ENCODE measurements at places on chromosomes 5 and 9.

DNA sequence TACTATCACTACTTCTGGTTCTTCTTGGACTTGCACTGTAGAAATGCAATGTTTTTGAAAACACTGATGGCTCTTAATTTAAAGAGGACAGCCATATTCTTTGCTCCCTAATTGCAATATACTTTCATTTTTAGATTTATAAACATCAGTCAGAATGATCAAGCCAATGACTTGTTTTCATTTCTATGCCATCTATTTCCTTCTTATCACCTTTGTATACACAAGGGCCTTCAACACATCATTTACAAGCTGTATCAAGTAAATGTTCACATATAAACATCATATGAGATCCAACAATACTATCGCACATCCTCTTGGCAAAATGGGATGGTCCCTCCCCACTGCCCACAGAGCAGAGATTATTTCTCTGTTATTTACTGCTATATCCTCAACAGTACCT lies 24.9 kb downstream of the AUH start:
- no peaks in the 10 kb centered on the region for H3K27me3 ChIP-seq
- H3K4me3 ChIP-seq: no peak overlapping the region
- no peak for DNase-seq
- peaks cover 2% of the 10 kb centered on the region for H3K4me1 ChIP-seq
- peaks cover 25% of the 10 kb centered on the region for H3K36me3 ChIP-seq

- H3K4me1 ChIP-seq: peaks cover 2% of the 10 kb centered on the region
- H3K36me3 ChIP-seq: no peaks in the 10 kb centered on the region
- H3K4me3 ChIP-seq: no peak overlapping the region
- H3K27ac ChIP-seq: no peak overlapping the region
- no peaks in the 10 kb centered on the region for H3K27me3 ChIP-seq
Measured at GRCh38 chr5:125227333-125228095, 481.1 kb upstream of the ZNF608 start.

DNA sequence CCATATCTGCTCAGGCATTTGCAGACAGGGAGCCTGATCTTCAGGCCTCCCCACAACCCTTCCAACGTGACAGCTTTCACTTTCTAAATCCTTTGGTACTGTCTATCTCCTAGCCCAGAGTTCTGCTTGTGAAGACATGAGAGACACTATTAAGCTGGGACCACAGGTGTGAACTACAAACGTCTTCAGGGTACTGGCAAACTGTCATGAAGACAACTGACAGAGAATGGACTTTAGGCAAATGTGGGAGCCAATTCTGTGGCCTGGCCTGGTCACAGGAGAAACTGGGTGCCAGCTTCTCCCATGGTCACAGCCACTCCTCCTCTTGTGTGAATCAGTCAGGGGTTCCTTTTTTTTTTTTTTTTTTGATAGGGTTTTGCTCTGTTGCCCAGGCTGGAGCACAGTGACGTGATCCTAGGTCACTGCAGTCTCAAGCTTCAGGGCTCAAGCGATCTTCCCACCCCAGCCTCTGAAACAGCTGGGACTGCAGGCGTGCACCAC lies 10.4 kb downstream of the TRIM14 start:
- no peak for DNase-seq
- H3K36me3 ChIP-seq: no peaks in the 10 kb centered on the region
- no peak overlapping the region for H3K27ac ChIP-seq
- no peaks in the 10 kb centered on the region for H3K4me1 ChIP-seq

DNA sequence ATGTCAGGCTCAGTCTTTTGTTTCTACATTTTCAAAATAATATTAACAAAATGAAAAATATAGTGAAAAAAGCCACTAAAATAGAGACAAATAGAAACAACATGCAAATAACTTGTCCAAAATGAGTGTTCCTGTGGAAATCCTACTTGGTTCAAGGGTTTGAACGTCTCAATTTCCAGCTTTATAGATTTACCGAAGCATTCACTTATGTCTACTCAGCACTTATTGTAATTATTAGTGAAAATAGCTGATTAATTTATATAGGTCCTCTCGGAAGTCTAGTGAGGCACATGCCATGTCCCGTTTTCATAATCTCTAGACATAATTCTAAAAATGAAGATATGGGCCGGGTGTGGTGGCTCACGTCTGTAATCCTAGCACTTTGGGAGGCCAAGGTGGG lies 99.9 kb upstream of the NFIB start:
- H3K4me3 ChIP-seq: no peak overlapping the region
- peaks cover 4% of the 10 kb centered on the region for H3K4me1 ChIP-seq
- DNase-seq: no peak
- H3K27ac ChIP-seq: no peak overlapping the region

GRCh38 chr9:81848472-81848871 lies 79.8 kb upstream of the SPATA31D4 start:
- peaks cover 2% of the 10 kb centered on the region for H3K4me1 ChIP-seq
- no peak overlapping the region for H3K4me3 ChIP-seq
- H3K27ac ChIP-seq: no peak overlapping the region
- H3K36me3 ChIP-seq: no peaks in the 10 kb centered on the region
- H3K27me3 ChIP-seq: no peaks in the 10 kb centered on the region

DNA sequence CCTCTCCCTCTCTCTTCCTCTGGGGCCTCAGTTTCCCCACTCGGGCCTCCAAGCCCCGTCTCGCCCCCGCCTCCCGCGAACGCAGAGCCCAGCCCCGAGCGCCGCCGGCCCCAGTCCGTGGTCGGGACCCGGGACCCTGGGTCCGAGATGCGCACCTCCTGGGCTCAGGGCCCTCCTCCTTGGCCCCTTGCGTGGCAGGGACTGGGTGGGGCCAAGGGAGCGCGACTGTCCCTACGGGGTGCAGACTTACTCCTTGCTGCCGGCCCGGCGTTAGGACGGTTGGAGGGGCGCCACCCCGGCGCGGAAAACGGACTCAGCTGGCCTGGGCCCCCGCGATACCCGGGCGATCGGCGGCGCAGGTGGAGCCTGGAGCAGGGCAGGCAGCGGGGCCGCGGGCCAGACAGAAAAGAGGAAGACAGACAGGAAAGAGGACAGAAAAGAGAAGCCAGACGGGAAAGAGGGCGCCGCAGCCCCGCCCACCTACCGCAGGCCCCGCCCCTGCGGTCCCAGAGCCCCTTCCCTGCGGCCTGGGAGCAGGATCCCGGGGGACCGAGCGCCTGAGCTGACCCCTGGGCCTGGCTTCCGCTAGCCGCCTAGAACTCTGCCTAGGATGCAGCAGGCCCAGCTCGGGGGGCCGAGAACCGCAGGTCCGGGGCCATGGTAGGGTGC lies at the start of gene GBGT1:
GBGT1 (minus strand) TSS at position 411 of the 669 bp plus-strand sequence. CDS start 1,502 bp downstream, outside the sequence.
- peaks cover 58% of the 10 kb centered on the region for H3K27me3 ChIP-seq
- peak within 1 kb of the TSS; percentile 85 for H3K4me3 ChIP-seq
- H3K4me1 ChIP-seq: peaks cover 9% of the 10 kb centered on the region

DNA sequence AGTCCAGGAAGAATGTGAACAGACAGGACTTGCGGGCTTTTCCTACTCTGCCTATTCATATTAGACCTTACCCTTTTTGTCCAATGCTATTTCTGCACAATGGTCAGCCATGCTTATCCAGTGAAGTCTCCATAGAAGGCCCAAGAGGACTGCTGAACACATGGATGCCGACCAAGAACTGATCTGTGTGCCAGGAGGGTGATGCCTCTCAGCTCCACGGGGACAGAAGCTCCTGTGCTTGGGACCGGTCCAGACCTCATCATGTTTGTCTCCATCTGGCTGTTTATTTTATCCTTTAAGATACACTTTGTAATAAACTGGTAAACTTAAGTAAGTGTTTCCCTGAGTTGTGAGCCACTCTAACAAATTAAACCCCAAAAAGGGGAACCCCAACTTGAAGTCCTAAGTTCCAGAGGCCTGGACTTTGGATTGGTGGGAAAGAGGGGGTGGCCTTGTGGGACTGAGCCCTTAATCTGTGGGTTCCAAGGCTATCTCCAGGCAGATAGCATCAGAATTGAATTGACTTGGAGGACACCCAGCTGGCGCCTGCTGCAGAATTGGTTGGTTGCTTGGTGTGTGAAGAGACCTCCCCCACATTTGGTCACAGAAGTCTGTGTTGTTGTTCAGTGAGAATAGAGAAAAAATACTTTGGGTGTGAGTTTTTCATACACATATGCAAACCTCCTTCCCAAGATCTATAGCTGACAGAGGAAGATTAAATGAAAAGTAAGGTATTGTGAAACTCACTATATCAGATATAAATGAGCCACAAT lies 57.9 kb upstream of the ANKH start:
- H3K36me3 ChIP-seq: no peaks in the 10 kb centered on the region
- peaks cover 2% of the 10 kb centered on the region for H3K4me1 ChIP-seq
- no peak overlapping the region for H3K27ac ChIP-seq
- H3K4me3 ChIP-seq: no peak overlapping the region

DNA sequence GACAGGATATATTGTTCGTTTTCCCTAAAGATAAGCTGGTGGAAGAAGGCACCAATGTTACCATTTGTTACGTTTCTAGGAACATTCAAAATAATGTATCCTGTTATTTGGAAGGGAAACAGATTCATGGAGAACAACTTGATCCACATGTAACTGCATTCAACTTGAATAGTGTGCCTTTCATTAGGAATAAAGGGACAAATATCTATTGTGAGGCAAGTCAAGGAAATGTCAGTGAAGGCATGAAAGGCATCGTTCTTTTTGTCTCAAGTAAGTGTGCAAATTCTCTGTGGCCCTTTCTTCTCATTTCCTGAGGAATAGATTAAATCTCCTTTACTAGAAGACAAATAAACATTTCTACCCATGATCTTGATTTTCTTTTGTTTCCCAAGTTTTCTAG lies 38.0 kb downstream of the OSMR start:
- H3K27ac ChIP-seq: no peak overlapping the region
- no peaks in the 10 kb centered on the region for H3K36me3 ChIP-seq
- H3K4me1 ChIP-seq: peaks cover 19% of the 10 kb centered on the region

DNA sequence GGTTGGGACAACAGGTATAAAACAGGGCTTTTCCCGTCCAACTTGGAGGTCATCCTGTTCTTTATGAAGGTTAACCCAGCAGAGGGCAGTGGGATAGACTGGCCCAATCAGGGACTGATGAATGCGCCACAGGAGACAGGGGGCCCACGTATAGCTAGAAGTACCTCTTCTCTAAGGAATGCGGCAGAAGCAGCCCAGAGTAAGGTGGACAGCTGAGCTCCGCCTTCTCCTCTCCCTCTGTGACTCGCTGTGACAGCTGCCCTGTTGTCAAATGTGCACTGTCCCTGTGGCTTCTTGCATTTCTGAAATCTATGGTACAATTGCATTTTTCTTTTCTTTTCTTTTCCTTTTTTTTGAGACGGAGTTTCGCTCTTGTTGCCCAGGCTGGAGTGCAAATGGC lies 306.6 kb downstream of the FBXL7 start:
- no peaks in the 10 kb centered on the region for H3K4me1 ChIP-seq
- H3K27me3 ChIP-seq: no peaks in the 10 kb centered on the region
- no peak overlapping the region for H3K4me3 ChIP-seq
- no peaks in the 10 kb centered on the region for H3K36me3 ChIP-seq

DNA sequence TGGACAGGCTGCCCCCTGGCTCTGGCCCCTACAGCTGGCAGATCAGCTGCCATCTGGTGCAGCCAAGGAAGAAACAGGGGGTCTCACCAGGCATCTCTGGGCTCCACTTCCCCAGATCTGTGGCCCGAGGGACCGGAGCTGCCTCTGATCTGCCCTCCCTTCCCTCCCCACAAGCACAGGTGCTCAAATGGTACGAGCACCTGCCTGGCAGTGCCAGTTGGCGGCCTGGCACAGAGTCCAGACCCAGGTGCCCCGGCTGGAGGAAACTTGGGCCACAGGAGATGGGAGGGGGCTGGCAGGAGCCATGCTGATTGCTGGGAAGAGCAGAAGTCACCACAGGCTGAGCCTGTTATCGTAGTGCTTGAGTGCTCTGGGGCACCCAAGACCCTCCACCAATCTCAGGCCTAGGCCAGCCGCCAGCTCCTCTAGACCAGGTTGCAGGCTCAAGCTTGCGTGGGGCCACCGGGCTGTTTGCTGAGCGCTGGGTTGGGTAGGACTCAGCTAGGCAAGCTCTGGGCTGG lies 5.0 kb upstream of the CAMK2A start:
- H3K4me1 ChIP-seq: peaks cover 24% of the 10 kb centered on the region
- H3K36me3 ChIP-seq: no peaks in the 10 kb centered on the region
- no peaks in the 10 kb centered on the region for H3K27me3 ChIP-seq
- H3K27ac ChIP-seq: no peak overlapping the region

GRCh38 chr5:113846941-113847340 lies 333.4 kb downstream of the YTHDC2 start:
- no peak overlapping the region for H3K27ac ChIP-seq
- no peaks in the 10 kb centered on the region for H3K4me1 ChIP-seq
- H3K36me3 ChIP-seq: no peaks in the 10 kb centered on the region
- H3K4me3 ChIP-seq: no peak overlapping the region
- no peaks in the 10 kb centered on the region for H3K27me3 ChIP-seq

DNA sequence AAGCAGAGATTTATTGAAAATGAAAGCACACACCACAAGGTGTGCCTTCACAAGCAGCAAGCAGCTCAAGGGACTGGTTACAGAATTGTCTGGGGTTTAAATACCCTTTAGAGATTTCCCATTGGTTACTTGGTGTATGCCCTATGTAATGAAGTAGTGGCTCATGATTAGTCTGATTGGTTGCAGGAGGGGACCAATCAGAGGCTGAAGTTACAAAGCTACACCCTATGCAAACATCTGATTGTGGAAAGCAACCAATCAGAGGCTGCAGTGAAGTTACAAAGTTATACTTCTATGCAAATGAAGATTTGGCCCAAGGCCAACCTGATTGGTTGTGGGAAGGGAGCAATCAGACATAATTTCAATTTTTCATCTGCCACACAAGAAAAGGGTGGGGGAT lies 119.9 kb downstream of the C9orf152 start:
- DNase-seq: no peak
- no peak overlapping the region for H3K4me3 ChIP-seq
- H3K4me1 ChIP-seq: no peaks in the 10 kb centered on the region
- H3K36me3 ChIP-seq: peaks cover 41% of the 10 kb centered on the region

- H3K36me3 ChIP-seq: no peaks in the 10 kb centered on the region
- H3K4me3 ChIP-seq: no peak overlapping the region
- H3K4me1 ChIP-seq: no peaks in the 10 kb centered on the region
Measured at GRCh38 chr5:90338712-90339372, 70.7 kb downstream of the CETN3 start.

DNA sequence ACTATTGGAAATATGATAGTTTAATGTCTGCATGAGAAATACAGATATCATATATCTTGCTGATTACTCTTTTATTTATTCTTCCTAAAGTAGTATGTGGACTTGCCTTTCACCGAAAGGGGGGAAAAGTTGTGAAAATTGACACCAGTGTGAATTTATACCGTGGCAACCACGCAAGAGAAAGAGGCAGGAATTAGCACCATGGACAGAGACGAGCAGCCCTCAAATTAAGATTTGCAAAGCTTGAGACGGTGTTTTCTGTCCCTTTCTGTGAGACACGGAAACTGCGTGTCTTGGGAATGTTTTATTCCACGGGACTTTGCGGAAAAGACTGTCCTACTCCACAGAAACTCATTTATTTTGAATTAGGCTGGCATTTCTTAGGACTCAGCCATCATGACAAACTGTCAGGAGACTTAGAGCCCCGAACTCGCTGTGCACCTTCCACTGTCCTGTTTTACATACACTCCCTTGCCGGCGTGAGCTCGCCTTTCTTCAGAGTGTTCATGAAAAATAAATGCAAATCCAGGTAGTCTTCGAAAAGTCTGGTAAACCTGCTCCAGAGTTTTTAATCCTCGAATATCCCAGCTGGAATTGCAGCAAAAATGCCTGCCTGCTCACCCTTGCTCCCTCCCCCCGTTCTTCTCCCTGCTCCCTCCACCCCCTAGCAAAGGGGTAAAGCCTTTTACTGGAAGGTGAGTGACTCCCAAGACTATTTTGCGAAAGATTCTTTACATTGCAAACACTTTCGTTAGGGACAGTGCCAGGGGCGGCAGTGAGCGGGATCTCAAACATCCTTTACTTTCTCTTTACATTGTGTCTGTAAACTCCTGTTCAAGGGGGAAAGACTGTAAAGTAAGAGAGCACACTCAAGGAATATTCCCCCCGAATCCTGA lies 3.8 kb upstream of the ELAVL2 start:
- no peak for DNase-seq
- peaks cover 9% of the 10 kb centered on the region for H3K4me1 ChIP-seq
- no peak overlapping the region for H3K27ac ChIP-seq
- peaks cover 12% of the 10 kb centered on the region for H3K27me3 ChIP-seq
- no peak overlapping the region for H3K4me3 ChIP-seq

Measured in neuronal stem cell (in vitro differentiated cells).